A549 treated with CORT108297 at 1 μM for 4 hours (cell line): ENCODE measurements at places on chromosomes 5 and 9. TPM values are rescaled to one million over a fixed set of nuclear protein-coding genes. Genes with fewer than 3 reads are reported as not detected.

The CCDC183 gene
- total RNA-seq: 0.13 to 0.36 TPM (median 0.27 TPM) in 5 replicates

The MEIKIN gene
- total RNA-seq: not detected in 5 replicates

The HSD17B3 gene
- 0.13 to 0.18 TPM (median 0.15 TPM) in 3 of 5 replicates, not detected in the others for total RNA-seq

The KLF4 gene
- 13.6 to 20.8 TPM (median 15.4 TPM) in 5 replicates for total RNA-seq

The CENPP gene
- total RNA-seq: 6.1 to 9.5 TPM (median 7.0 TPM) in 5 replicates

The TLX3 gene
- total RNA-seq: not detected in 5 replicates

The PCDHB6 gene
- total RNA-seq: 0.91 to 1.2 TPM (median 1.1 TPM) in 5 replicates

The PRRT1B gene
- 0.52 to 0.70 TPM (median 0.58 TPM) in 5 replicates for total RNA-seq

The FAXDC2 gene
- total RNA-seq: 0.10 to 0.25 TPM (median 0.18 TPM) in 4 of 5 replicates, not detected in the other

The ZNF483 gene
- total RNA-seq: 0.66 to 0.92 TPM (median 0.83 TPM) in 5 replicates

The PCSK1 gene
- 0.32 to 0.45 TPM (median 0.35 TPM) in 5 replicates for total RNA-seq

The IL7R gene
- 0.31 to 0.46 TPM (median 0.41 TPM) in 5 replicates for total RNA-seq

The LCN12 gene
- 0.48 to 1.5 TPM (median 1.5 TPM) in 5 replicates for total RNA-seq

The NANS gene
- 59.8 to 70.5 TPM (median 69.5 TPM) in 5 replicates for total RNA-seq

The CCL27 gene
- 0.15 to 0.21 TPM (median 0.16 TPM) in 3 of 5 replicates, not detected in the others for total RNA-seq

The GRPEL2 gene
- 6.0 to 8.5 TPM (median 7.5 TPM) in 5 replicates for total RNA-seq

The FOXD4L4 gene
- total RNA-seq: 0.04 to 0.14 TPM (median 0.08 TPM) in 4 of 5 replicates, not detected in the other

The FCN2 gene
- total RNA-seq: not detected in 5 replicates

The MSX2 gene
- total RNA-seq: 3.8 to 5.5 TPM (median 5.0 TPM) in 5 replicates

The MYOZ3 gene
- 0.06 to 0.31 TPM (median 0.15 TPM) in 4 of 5 replicates, not detected in the other for total RNA-seq

The BNC2 gene
- total RNA-seq: 4.1 to 5.5 TPM (median 4.3 TPM) in 5 replicates

The AIF1L gene
- total RNA-seq: 1.4 to 1.6 TPM (median 1.5 TPM) in 5 replicates

The ZBTB26 gene
- total RNA-seq: 1.4 to 2.3 TPM (median 2.2 TPM) in 5 replicates

The HTR4 gene
- not detected in 5 replicates for total RNA-seq

The FABP6 gene
- total RNA-seq: 0.92 to 1.4 TPM (median 1.1 TPM) in 5 replicates

The LOX gene
- total RNA-seq: 0.89 to 1.3 TPM (median 1.0 TPM) in 5 replicates

The IFNB1 gene
- 0.15 TPM in 1 of 5 replicates, not detected in the others for total RNA-seq

The BAAT gene
- 0.33 to 0.60 TPM (median 0.41 TPM) in 5 replicates for total RNA-seq

The PCDHB5 gene
- total RNA-seq: 1.2 to 1.8 TPM (median 1.6 TPM) in 5 replicates

The TMC1 gene
- total RNA-seq: 0.02 to 0.13 TPM (median 0.07 TPM) in 4 of 5 replicates, not detected in the other

The DIMT1 gene
- 40.2 to 44.7 TPM (median 41.5 TPM) in 5 replicates for total RNA-seq

The PRR7 gene
- total RNA-seq: 13.2 to 40.2 TPM (median 35.2 TPM) in 5 replicates

The NELFB gene
- 42.6 to 62.4 TPM (median 57.8 TPM) in 5 replicates for total RNA-seq

The KIF24 gene
- 3.0 to 3.7 TPM (median 3.3 TPM) in 5 replicates for total RNA-seq

The ACOT12 gene
- 0.16 to 0.35 TPM in 2 of 5 replicates, not detected in the others for total RNA-seq

The ZNF300 gene
- total RNA-seq: 2.3 to 2.8 TPM (median 2.7 TPM) in 5 replicates

The CARTPT gene
- not detected in 5 replicates for total RNA-seq

The GPR151 gene
- not detected in 5 replicates for total RNA-seq

The RC3H2 gene
- total RNA-seq: 14.9 to 22.2 TPM (median 19.2 TPM) in 5 replicates

The SLC6A19 gene
- 0.01 to 0.03 TPM (median 0.01 TPM) in 3 of 5 replicates, not detected in the others for total RNA-seq

The TRMT10B gene
- 5.4 to 7.3 TPM (median 5.8 TPM) in 5 replicates for total RNA-seq

The PCDHGB1 gene
- 1.3 to 2.0 TPM (median 1.8 TPM) in 5 replicates for total RNA-seq

The SLC34A3 gene
- total RNA-seq: 0.07 to 0.14 TPM (median 0.10 TPM) in 4 of 5 replicates, not detected in the other
